ENCODE measurements at places on chromosomes 7 and 10.
A peak's percentile ranks its signal among the peaks of the same experiment; 100 is the strongest.

GRCh38 chr10:114811862-114812261 is 9.7 kb upstream of the FHIP2A start:
- no peak for DNase-seq

DNA sequence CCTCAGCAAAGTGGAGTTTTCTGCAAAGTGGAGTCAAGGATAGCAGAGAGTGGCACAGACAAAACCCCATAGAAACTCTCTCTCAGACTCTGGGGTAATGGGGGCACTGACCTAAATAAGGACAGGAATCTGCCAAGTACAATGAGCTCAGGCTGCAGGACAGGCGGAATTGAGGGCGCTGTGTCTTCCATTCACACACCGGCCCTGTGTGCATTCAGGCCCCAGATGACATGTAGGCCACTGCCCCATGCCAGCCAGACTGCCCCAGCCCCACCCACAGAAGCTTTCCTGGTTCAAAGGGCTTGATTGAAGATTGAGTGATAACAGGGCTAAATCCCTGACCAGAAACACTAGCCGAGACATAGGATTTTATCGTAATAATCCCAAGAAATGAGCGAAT is 52.7 kb downstream of the EEPD1 start:
- no peak for DNase-seq

GRCh38 chr7:51639661-51640334 is 323.2 kb upstream of the COBL start:
- no peak for DNase-seq

DNA sequence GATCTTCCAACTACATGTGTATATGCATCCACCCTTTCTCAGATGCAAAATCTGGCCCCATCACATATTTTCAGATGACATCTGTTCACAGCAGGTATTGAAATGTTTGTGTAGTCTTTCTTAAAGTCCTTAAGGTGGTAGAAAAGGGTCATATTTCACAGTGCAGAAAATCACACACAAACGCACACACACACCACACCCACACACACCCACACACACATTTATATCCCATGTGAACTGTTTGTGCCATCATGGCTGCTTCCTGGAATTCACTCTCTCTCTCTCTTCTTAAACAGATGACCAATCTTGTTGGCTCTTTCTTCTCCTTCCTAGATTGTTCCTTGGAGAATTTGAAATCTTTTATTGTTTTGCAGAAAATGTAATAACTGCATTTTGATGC is 663.0 kb upstream of the GRM3 start:
- DNase-seq: no peak

- DNase-seq: no peak
Observed at GRCh38 chr7:23093546-23093945, 12.0 kb upstream of the KLHL7 start.

GRCh38 chr7:116576350-116577319 is 51.8 kb downstream of the CAV1 start:
- DNase-seq: no peak

DNA sequence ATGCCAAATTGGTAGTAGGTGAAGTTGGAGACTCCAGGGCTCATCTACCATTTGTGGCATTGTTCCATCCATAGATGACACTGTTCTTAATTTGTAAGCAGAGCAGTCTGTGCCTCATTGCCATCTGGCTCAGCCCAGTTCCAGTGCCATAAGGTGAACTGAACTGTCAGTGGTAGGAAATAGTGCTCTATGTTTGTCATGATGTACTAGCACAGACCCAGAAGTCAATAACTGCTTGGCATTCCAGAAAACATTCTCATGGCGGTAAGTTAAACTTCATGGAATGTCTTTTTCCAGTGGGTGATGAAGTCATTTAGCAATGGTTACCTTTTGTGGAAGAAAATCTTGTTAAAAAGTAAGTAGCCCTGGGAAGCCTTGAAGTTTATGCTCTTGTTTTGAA is 302.7 kb downstream of the SUGCT start:
- DNase-seq: no peak

DNA sequence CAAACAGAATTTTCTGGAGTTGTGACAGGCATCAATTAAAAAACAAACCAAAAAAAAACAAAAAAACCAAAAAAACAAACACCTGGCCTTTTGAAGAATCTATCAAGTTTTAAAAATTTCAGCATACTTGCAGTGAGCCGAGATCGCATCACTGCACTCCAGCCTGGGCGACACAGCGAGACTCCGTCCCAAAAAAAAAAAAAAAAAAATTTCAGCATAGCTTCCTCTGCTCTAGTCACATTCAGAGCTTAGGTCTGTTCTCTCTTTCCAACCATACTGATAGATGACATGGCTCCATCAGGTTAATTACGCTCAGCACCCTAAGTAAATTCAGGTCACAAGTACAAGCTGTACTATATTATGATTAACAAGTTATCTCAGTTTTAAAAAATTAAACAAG is 3.1 kb downstream of the KBTBD2 start:
- DNase-seq: no peak

DNA sequence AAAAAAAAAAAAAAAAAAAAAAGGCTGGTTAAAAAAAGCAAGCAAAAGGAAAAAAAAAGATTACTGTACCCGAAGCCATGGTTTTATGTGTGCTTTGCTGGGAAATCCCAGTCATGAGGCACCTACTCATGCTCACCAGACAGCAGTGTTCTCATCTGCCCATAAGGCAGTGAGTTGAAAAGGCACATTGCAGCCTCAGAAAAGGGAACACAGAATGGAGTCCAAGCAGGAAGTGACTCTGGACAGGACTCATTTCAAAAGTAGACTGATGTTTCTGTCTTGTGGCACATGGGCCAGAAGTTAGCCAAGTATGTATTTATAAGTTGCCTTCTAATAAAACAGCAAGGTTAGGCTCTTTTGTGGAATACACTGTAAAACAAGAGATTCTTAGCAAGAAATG is 40.2 kb downstream of the PDSS1 start:
- no peak for DNase-seq

GRCh38 chr7:65216469-65216868 is 157.2 kb upstream of the ZNF92 start:
- DNase-seq: no peak

DNA sequence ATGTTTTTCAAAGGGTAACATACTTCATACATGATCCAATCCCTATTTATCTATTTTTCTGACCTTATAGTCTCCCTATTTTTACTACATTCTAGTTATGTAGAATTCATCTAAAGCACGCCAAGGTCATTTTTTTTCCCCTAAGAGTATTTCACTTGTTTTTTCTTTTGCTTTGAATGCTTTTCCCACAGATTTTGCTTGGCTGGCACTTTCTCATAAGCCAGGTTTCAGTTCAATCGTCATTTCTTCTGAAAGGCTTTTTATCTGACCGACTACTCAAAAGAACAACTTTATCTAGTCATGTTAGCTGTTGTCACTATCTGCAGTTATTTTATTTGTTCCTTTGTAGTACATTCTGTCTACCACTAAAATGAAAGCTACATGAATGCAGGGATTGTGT is 1274.6 kb downstream of the REEP3 start:
- no peak for DNase-seq

- no peak for DNase-seq
Observed at GRCh38 chr10:127307338-127307737, 110.9 kb upstream of the INSYN2A start.

- no peak for DNase-seq
Observed at GRCh38 chr7:155789001-155789725, 23.1 kb downstream of the SHH start.

DNA sequence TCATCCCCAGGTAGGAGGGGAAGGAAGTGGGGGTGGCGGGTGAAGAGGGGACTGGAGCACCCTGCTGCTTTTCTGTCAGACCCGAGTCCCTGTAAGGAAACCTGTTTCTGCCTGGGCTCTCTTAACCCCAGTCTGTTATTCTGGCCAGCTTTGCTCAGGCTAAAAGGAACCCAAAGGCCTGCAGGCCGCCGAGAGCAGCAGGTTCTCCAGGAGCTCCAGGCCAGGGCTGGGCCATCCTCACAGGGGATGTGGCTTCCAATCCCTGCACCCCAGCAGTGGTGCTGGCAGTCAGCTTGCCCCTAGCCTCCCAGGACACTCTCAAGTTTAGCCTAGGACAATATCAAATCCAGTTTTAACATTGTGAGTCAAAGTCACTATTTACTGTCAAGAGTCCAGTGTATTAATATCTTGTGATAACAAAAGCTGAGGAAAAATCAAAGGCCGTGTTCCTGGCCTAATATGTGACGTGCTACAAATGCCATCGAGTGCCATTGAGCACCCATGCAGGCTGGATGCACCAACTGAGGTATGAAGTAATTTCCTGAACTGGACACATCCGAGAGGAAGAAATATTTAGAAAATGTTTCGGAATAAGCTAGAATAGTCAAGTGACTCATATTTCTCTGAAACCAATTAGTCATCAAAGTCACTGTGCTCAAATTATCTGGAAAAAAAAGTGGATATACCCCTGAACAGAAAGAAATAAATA is 7.0 kb downstream of the PKD1L1 start:
- peak; percentile 19 for DNase-seq

DNA sequence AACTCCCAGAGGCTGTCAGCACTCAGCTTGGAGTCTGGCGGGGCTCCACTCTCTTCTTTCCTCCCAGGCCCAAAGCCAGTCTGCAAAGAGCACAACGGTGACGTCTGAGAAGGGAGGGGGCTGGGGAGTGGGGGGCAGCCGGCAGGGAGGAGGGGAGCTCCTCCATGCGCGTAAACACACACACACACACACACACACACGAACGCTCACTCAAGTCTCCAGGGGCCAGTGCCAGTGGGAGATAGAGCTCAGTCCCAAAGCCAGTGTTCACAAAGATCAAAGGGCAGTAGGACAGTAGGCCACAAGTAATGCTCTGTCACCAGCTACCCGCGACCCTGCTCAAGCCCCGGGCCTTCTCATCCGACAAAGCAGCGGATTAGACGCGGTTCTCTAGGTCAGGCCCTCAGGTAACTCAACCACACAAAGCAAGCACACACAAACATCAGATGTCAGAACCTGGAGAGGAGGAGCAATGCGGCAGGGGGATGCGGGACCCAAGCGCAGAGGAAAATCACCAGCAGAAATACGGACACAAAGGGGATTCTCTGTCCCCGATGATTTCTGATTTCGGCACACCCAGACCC is 19.9 kb downstream of the TCAF1 start:
- no peak for DNase-seq

DNA sequence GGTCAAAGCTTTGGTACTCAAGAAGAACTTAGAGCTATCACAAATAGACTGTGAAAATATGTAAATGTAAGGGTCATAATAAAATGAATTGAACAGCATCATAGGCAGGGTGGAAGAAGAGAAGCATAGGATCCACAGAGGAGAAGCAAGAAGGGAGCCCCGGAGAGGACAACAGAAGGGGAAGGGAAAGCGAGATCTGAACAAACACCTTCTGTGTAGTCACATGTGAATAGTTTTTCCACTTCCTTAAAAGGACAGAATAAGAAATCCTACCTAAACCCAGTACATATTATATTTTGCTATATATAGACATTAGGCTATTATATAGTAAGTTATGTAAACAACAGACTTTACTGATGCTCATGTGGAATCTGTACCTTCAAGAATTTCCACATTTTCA is 160.2 kb downstream of the DKK1 start:
- no peak for DNase-seq

DNA sequence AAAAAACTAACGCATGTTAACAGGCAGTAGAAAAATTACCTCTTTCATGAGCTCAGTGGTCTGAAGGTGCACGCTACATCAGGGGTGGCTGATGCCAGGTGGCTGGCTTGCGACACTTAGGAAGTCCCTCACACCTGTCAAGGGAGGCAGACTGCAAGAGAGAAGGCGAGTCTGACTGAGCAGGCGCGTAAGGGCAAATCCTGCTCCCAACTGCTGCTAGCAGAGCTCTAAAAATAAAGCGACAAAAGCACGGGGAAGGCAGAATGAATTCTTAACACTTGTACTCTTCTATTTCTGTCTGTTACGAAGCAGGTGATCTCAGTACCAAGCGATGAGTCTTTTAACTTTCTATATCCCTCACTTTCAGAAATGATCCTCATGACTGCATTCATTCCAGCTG is 33.1 kb downstream of the CACNA2D1 start:
- no peak for DNase-seq

GRCh38 chr10:101121654-101122031 is 9.5 kb upstream of the TLX1 start:
- no peak for DNase-seq

- DNase-seq: no peak
Observed at GRCh38 chr7:3767917-3768777, 467.1 kb downstream of the SDK1 start.

GRCh38 chr10:62046522-62047227 is 145.2 kb downstream of the ARID5B start:
- peak; percentile 36 for DNase-seq

GRCh38 chr7:149317986-149318672 is 56.1 kb downstream of the ZNF783 start:
- DNase-seq: no peak

DNA sequence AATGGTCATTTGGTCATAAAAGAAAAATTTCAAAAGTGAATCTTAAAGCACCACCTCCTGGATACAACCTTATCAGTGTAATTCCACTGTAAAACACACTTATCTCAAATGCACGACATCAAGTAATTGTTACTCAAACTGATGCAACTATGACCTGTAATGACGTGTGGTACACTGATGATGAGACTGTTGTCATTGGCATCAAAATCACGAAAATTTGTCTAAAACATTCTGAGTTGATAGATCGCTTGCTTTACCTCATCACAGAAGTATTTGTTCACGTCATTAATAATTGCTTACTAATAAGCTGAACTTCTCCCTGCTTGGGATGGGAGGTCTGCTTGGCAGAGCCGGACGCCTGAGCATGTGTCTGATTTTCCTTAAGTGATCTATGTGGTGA is 221.8 kb upstream of the KLF6 start:
- DNase-seq: no peak

DNA sequence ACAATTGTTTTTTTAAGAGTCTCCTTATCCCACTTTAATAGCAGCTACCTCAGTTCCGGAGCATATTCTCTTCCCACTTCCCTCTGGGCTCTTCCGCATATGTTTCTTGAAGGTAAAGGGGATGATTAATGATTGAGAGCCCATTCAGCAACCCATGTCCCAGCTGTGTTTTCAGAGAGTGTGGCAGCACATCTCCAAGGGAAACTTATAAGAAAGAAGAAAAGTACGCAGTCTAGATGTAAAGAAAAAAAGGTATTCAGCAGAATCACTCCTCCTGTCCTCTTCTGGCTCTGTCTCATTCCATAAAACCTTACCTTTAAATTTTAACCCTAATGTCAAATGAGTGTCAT is 9.7 kb upstream of the ANKRD7 start:
- no peak for DNase-seq

All from GF-D8 (cell line).